ENCODE measurements at places on chromosomes 16 and 17. TPM values are rescaled to one million over a fixed set of nuclear protein-coding genes. Genes with fewer than 3 reads are reported as not detected.

CACNG1 gene
- not detected for total RNA-seq

KRT12 gene
- total RNA-seq, result not detected

DNA sequence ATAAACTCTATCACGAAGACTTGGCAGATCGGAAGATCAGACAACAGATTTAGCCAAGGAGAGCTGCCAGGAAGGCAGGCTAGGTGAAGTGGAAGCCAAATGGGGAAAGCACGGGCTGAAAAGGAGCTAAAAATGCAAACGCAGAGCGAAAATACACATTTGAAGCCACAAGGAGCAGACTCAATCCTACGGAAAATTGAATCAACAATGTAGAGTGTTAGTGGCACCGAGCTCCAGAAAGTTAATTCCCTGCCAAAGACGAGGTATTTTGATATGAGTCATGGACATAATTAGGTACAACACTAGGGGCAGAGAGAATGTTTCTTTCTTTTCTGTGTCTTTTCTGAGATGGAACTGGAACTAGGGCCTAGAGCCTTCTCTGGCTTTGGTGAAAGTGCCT, 20.7 kb downstream of the GSG1L start:
- no peak for DNase-seq

GRCh38 chr17:46195939-46196716, 2.9 kb upstream of the KANSL1 start:
- no peak for DNase-seq

BCL6B gene
- 5.3 TPM for total RNA-seq

DNA sequence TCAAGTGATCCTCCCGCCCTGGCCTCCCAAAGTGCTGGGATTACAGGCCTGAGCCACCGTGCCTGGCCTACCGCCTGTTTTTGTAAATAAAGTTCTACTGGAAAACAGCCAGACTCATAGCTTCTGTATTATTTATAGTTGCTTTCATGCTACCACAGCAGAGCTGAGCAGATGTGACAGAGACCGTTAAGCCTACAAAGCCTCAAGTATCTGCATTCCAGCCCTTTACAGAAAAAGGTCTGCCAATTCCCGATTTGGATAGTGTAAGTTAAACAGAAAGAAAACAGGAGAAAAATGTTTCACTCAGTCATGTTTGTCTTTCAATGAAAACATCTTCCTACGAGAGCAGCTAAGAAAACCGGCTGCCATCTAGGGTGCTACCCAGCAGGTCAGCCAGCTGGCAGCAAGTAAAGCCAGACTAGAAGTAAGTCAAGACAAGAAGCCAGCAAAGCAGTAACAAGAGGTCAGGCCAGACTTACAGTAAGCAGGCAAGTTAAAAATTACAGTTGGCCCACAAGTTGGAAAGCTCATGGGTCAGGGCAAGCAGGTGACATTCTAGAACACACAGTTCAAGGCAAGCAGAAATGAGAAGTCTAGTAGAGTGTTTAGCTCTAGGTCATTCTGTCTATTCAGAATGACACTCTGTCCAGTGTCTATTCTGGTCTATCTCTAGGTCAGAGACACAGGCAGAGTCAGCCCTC, 17.7 kb downstream of the NCBP3 start:
- DNase-seq, result no peak

GRCh38 chr16:14386115-14386514, 243.9 kb downstream of the PARN start:
- DNase-seq, result no peak

DNA sequence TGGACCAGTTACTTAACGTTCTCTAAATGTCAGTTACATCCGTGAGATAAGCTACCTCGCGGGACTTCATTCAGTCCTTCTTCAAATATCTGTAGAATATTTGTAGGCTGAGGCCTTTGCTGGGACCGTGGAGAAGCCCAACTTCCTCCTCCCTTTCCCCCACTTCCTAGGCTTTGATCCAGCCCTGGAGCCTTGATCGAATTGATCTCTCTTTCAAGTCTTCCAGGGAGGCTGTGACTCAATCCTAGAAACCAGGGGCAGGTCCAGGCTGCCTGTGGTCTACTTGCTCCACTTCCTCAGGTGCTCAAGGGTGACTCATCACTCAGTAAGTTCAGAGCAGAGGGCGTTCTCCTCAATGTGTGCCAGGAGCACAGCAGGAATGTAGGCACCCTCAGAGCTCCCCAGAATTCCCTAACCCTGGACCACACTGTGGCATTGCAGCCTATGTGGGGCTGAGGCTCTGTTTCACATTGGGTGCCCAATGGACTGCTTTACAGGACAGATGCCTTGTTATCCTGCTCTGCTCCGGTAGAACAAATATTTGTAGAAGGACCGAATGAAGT, 11.2 kb upstream of the CEP20 start:
- DNase-seq, result no peak

GRCh38 chr16:85674828-85675227, 13.9 kb downstream of the GINS2 start:
- DNase-seq, result no peak

GRCh38 chr17:41258406-41258805, 3.2 kb downstream of the KRTAP9-9 start:
- DNase-seq, result no peak

PRSS22 gene
- total RNA-seq, result not detected

CIAO3 gene
- total RNA-seq, result 47.3 TPM

TPSB2 gene
- total RNA-seq, result not detected

DNA sequence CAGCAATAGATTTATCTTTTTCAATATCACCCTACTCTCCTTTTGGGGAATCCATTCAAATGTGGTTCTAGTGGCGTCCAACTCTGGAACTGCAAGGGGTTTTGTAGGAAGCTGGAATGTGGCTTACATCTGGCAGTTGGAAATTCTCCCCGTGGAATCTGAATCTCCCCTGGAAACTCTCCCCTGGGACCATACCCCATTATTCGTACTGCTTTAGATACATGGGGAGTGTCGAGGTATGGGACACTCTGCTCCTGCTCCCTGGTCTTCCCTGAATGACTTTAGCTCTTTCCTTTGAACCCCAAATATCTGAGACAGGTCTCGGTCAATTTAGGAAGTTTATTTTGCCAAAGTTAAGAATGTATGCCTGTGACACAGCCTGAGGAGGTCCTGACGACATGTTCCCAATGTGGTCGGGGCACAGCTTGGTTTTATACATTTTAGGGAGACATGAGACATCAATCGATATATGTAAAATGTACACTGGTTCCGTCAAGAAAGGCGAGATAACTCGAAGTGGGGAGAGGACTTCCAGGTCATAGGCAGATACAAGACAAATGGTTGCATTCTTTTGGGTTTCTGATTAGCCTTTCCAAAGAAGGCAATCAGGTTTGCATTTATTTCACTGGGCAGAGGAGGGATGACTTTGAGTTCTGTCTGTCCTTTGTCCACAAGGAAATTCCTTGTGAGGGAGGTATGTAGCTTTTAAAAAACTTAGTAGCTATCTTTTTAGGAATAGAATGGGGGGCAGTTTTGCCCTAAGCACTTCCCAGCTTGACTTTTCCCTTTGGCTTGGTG, 89.1 kb upstream of the CORO6 start:
- no peak for DNase-seq

Measured in dorsolateral prefrontal cortex (tissue), 122 donors.